GOT3 (cell line): ENCODE measurements at places on chromosomes 4 and X.

- DNase-seq: no peak
These were observed 91.7 kb downstream of the FHDC1 start for GRCh38 chr4:153027866-153028265.

DNA sequence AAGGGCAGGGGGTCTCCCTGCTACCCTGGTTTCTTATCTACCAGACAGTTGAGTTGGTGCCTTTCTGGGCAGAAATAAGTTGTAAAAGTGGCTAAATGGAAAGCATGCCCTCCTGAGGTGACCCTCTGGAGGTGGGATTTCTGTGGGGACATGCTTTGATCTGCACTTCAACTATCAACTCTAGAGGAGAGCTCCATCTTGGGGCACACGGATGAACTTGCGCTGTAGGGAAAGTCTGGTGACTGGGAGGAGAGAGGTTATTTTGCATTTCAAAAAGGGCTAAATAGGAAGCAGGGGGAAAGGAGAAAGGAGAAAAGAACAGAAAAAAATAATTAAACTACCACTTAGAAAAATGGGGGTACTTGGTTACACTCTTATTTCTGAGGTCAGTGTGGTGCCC lies 12.7 kb upstream of the RHOXF2B start:
- no peak for DNase-seq

GRCh38 chrX:10741003-10741402 lies 120.6 kb upstream of the MID1 start:
- no peak for DNase-seq

DNA sequence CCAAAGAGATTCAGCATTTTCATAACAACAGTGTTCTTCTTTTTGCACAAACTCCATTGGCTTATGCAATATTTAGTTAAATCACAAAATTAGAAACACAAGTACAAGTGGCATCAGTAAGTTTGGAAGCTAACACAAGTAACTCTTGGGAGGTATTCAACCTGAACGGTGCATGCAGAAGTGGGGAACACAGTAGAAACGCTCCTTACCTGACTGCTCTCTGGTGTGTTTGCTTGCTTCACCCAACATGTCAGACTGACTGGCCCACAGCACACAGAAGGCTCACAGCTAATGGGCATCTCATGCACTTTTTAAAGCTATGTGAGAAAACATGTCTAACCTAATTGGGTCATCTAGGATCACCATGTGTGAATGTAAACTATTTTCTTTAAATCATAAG lies 133.6 kb downstream of the MAGEB17 start:
- no peak for DNase-seq

GRCh38 chr4:153497091-153497531 lies 31.0 kb downstream of the TMEM131L start:
- no peak for DNase-seq

GRCh38 chr4:158710814-158711213 lies 12.4 kb downstream of the PPID start:
- DNase-seq: no peak

DNA sequence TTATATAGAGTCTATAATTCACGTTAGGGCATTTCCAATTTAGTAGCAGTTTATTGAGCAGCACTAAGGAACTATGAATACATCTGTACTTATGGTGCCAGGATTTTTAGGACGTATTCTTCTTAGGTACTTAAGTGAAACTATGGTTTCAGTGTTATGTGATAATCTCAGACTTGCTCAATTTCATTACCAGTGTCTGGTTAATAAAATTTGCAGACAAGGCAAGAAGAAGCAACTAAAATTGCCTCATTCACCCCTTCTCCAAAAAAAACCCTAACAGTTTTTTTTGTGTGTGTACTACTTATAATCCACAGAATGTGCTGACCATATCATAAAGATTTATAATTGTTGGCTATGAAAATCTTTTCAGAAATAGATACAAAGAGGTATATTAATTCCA lies 6.0 kb upstream of the CXCL10 start:
- no peak for DNase-seq

GRCh38 chrX:96590403-96590802 lies 94.2 kb upstream of the DIAPH2 start:
- DNase-seq: no peak

- DNase-seq: no peak
These were observed 22.2 kb downstream of the SMIM43 start for GRCh38 chr4:121742794-121743193.

- no peak for DNase-seq
These were observed 135.4 kb downstream of the ASMT start for GRCh38 chrX:1750267-1750666.

- DNase-seq: no peak
These were observed 36.0 kb upstream of the SORCS2 start for GRCh38 chr4:7156328-7156727.

DNA sequence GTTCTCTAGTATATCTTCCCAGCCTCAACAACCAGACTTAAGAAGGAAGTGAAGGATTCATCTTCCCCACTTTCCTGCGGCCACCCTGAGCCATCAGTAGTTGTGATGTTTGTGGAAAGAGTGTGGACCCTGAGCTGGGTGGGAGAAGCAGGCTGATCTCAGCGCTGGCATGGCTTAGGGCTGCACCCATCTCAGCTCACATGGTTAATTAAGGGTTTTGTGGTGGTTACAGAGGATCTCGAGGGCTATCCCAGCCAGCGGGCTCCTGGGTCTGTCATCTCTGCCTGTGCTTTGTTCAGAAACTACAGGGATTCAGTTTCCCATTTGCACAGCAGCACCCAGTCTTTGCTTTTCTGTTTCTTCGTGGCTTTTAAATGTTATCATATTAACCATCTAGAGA lies 163.4 kb downstream of the PTTG2 start:
- no peak for DNase-seq

DNA sequence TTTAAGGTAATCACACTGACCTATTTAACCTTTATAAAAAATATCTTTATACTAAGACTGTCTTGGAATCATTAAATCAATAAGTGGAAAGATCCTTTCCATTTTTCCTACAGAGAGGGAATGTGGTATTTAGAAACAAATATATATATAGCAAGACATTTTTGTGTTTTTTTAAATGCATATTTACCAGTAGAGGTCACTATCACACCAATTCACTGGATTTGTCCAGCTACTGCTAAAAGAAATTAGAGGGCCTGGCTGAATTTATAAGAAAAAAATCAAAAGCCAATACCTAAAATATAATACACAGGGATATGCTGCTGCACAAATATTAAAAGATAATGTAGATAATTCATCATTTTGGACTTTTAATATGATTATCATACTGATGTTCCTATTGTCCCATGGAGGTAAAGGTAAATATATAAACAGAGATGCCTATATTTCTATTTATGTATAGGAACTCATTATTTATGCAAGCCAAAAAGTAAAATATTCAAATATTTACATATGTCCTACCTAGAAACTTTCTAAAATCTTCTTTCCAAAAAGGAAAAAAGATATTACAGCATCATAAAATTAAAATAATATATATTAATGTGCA lies 69.5 kb downstream of the PDE5A start:
- DNase-seq: no peak

DNA sequence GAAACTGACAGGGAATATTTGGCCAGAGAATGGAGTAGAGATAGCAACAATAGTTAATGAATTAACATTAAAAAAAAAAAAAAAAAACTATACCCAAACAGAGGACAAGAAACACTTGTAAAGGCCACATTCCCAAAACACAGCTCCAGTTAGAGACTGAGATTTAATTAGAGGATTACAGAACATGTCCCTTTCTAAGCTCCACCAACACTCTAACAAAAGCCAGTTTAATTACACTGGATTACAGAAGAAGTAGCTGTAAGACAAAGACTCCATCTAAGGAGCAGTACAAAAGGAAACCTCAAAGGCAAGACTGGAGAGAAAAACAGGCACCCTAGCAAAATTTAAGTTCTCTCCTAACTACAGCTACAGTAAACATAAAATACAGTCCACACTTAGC lies 1247.7 kb upstream of the AGA start:
- no peak for DNase-seq

DNA sequence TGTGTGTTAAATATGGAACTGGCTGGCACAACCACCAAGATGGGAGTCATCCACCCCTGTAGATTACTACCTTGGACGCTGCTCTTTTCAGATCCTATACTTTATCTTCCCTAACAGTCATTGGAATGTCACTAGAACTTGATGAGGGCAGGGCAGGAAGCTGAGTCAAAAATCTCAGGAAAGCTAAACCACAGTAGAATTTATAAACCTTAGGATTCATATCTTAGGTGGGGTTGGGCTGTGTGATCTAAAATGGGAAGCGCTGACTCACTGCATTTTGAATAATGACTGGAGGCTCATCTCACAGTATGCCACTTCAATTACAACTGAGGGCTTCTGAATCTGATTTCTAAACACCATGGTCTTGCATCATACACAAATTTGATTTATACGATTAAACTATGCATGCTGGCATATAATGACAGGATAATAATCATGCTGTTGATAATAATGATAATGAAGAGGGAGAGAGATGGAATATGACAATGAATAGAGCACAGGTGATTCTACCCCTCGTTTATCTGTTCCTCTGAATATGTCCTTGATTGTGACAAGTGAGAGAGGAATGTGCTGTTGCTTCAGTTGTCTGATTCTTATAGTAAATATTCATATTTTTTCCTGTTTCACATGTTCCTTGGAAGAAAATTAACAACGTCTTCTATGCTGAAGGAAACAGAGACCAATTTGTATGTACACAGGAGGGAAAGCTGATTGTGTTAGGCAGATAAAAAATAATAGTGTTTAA lies 270.3 kb upstream of the HS3ST1 start:
- no peak for DNase-seq

DNA sequence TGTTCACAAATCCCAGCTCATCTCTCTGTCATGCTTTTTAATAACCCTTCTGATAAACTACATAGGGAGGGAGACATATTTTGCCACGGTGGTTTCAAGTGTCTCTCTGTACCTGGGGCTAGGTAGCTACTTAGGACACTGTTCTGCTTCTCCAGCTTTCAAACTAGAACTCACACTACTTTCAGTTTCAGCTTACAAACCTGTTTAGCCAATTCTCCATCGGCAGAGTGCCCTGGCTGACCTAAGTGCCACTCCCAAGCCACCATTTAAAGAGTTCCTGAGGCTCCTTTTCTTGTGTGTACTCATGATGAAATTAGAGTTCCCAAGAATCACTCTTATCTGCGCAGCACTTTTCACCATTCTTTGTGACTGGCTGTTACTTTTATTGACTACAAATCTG lies 899.2 kb downstream of the FAT4 start:
- DNase-seq: no peak

DNA sequence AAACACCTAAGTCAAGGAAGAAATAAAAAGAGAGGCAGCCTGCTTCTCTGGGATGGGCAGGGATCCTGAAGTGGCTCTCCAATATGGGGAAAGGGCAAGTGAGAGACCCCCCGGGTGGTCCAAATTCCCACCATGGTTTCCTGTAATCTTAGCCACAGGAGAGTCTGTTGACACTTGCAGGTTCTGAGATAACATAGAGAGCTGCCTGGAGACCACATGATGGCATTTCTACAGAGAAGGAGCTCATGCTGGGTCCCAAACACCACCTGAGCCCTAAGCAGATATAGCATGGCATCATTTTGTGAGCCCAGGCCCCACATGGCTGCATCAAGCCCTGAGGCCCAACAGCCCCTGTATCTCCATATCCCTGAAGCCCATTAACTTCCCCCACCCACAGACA lies 26.1 kb downstream of the PABPC1L2B start:
- no peak for DNase-seq

GRCh38 chr4:22911285-22911684 lies 218.5 kb downstream of the GBA3 start:
- DNase-seq: no peak

- no peak for DNase-seq
These were observed 57.3 kb upstream of the ADGRA3 start for GRCh38 chr4:22573198-22573597.

- no peak for DNase-seq
These were observed 134.9 kb upstream of the LEF1 start for GRCh38 chr4:108303488-108304177.

DNA sequence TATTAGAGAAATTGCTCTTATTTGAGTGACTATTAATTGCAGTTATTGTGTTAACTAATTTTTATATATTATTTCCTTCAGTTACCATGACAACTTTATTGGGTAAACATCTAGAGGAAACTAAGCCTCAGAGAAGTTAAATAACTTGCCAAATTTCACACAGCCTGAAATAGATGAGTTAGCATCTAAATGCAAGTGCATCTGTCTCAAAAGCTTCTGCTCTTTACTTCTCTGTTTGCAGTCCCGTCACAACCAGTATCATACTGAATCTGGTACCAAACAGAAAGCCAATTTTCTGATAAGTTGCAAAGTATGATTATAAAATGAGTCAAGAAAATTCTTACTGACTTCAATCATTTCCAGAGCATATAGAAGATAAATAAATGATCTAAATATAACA lies 1544.9 kb upstream of the PCDH7 start:
- no peak for DNase-seq

- DNase-seq: no peak
These were observed 88.2 kb downstream of the AWAT2 start for GRCh38 chrX:69961365-69962072.

DNA sequence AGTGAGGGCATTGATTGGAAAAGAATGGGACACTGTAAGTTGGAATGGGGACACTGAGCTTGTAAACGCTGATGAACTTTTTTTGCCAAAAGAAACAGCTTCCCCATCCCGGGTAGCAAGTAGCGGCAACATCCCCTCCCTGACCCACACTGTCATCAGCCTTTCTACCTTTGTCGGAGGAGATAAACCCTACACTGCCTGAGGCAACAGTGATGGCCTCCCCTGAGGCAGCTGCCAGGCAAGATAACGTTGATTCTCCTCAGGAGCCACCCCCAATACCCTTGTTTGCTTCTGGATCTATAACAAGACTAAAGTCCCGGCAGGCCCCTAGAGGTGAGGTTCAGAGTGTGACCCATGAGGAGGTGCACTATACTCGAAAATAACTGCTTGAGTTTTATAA lies 10.3 kb upstream of the RAB33B start:
- no peak for DNase-seq

- DNase-seq: no peak
These were observed 136.6 kb downstream of the STAG2 start for GRCh38 chrX:124098089-124098488.

DNA sequence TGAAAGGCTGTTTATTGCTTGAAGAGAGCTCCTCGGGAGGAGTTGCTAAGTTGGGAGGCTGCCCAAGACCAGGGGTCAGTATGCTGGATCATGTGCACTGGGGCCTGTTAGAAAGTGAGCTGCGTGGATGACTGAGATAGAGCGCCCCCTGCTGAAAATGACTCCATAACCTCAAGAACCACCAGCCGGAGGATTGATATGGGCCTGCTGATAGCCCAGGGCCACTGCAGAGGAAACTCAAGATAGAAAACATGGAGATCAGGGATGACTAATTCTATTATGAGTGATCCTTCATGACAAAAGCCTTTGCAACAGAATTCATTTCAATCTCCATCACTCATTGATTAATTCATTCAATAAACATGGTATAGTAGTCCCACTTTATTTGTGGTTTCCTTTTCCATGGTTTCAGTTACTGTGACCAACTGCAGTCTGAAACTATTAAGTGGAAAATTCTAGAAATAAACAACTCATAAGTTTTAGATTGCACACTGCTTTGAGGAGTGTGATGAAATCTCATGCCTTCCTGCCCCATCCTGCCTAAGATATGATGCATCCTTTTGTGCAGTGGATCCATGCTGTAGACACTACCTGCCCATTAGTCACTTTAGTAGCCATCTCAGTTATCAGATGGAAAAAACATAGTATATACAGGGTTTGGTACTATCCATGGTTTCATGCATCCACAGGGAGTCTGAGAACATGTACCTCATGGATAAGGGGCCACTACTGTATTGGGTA lies 126.7 kb upstream of the MBNL3 start:
- DNase-seq: no peak
